ENCODE measurements at places on chromosomes 5 and 9. TPM values are rescaled to one million over a fixed set of nuclear protein-coding genes. Genes with fewer than 3 reads are reported as not detected.

DNA sequence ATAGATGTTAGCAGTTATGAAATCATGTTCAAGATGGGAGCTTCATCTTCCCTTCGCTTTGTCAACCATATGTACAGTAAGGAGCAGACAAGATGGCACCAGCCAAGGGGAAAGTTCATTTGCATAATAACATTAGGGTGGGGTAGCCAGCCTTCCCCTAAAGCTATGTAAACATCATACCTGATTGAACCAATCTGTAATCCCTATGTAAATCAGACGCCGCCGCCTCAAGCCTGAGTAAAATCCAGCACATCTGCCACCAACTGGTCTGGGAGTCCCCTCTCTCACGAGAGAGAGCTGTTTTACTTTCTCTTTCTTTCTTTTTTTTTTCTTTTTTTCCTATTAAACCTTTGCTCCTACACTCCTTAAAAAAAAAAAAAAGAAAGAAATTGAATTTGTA lies 30.8 kb upstream of the REEP2 start:
- DNase-seq, result no peak
- H3K4me1 ChIP-seq, result no peaks in the 10 kb centered on the region
- no peak overlapping the region for H3K4me3 ChIP-seq
- H3K36me3 ChIP-seq, result peaks cover 31% of the 10 kb centered on the region

GRCh38 chr9:100309992-100310391 lies 42.8 kb downstream of the TEX10 start:
- no peaks in the 10 kb centered on the region for H3K4me1 ChIP-seq
- no peak overlapping the region for H3K4me3 ChIP-seq
- no peak overlapping the region for H3K27ac ChIP-seq
- DNase-seq, result no peak
- H3K36me3 ChIP-seq, result peaks cover 3% of the 10 kb centered on the region

- H3K36me3 ChIP-seq, result no peaks in the 10 kb centered on the region
- no peaks in the 10 kb centered on the region for H3K4me1 ChIP-seq
- no peak for DNase-seq
- no peak overlapping the region for H3K4me3 ChIP-seq
- no peaks in the 10 kb centered on the region for H3K27me3 ChIP-seq
- no peak overlapping the region for H3K27ac ChIP-seq
These were observed 120.7 kb upstream of the SLIT3 start for GRCh38 chr5:169421677-169422076.

DNA sequence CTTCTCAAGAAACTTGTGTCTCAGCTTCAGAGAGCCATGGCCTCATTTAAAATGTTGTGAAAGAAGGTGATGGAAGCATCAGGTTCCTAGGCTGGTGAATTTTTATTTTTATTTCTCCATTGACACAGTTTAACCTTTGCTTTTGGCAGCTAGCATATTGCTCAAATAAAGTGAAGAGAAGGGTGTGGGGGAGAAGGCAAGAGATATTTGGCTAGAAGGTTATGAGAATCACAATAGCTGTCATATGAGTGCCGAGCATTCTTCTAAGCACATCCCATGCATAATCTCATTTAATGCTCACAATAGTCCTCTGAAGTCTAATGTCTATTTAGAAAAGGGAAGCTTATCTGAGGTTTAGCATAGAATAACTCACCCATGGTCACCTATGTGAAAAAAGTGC lies 43.1 kb downstream of the GRIA1 start:
- no peak overlapping the region for H3K4me3 ChIP-seq
- DNase-seq, result no peak
- no peak overlapping the region for H3K27ac ChIP-seq

GRCh38 chr9:116232424-116233159 lies 79.0 kb downstream of the PAPPA start:
- no peaks in the 10 kb centered on the region for H3K4me1 ChIP-seq
- H3K27me3 ChIP-seq, result no peaks in the 10 kb centered on the region
- H3K4me3 ChIP-seq, result no peak overlapping the region

The ADAMTS6 gene
- 3.5 TPM for total RNA-seq

The PDE6A gene
- total RNA-seq, result not detected

The ADGRD2 gene
- total RNA-seq, result not detected

The SV2C gene
- not detected for total RNA-seq
